Activated T-cell treated with anti-CD3 and anti-CD28 coated beads for 1 hour (primary cell): ENCODE measurements at places on chromosomes 6 and 20.

GRCh38 chr6:30884521-30885480 is 482 bp downstream of the DDR1 start:
- DNase-seq, result no peak

GRCh38 chr6:161271343-161272030 is 2.4 kb downstream of the AGPAT4 start:
- DNase-seq, result no peak

- DNase-seq, result no peak
Measured at GRCh38 chr6:69795469-69796072, 1.2 kb downstream of the LMBRD1 start.

DNA sequence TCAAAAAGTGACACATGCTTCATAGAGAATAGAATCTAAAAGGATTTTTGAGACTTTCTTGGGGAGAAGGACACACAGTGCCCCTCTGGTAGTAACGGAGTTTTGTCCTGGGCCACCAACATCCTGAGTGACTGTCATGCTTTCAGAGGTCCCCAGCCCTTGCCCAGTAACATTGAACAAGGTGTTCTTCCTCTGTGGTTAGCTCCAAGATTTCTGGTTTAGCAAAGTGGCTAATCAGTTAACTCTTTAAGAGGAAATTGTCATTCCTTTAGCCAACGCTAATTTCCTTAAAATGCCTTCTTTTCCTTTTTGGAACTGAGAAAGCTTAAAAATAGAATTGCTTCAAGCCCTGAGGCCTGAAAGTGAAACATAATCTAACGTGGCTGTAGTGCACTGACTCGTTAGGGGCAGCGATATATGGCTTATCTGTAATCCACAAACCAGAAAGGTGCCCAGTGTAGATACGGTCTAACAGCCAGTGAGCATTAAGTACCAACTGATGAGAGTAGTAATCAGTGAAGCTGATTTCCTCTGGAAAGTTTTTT is 7.8 kb downstream of the E2F3 start:
- no peak for DNase-seq

GRCh38 chr20:4838526-4838925 is 116.8 kb downstream of the PRND start:
- no peak for DNase-seq

DNA sequence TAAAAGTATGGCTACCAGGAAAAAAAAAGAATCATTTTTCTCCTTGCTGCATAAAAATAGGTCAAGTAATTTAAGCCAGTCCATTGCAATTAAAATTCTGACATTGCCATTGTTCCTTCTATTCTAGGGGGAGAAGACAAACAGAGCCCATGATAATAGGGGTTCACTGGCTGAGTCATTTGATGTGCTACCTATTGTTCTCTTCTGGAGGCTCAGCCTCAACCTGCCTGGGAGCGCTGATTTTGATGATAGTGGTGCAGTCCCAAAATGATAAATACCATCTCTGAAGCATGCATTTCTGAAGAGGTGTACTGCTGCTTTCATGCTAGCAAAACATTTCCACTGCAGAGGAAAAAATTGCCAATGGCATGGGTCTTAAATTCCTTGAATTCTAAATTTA is 5.8 kb downstream of the CITED2 start:
- no peak for DNase-seq

- DNase-seq, result peak; percentile 46
Measured at GRCh38 chr20:51372176-51372803, 170.2 kb downstream of the NFATC2 start.

DNA sequence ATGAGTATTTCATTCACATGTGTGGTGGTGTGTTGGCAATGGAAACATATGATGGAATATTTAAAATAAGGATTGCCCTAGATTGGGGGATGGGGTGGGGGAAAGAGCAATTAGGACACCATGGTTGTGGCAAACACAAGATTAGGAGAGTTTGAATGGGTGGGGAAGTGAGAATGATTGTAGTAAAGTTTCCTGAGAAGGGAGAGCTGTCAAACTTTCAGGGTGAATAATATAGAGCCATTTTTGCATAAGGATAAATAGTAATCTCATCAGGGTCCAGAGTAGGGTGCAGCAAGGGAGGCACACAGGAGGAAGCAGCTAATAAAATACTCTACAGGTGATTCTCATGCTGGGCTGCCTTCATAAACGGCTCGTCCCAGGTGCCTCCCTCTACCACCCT is 294.9 kb upstream of the MARCKS start:
- DNase-seq, result no peak

GRCh38 chr6:89015971-89016370 is 52.6 kb upstream of the RNGTT start:
- no peak for DNase-seq

DNA sequence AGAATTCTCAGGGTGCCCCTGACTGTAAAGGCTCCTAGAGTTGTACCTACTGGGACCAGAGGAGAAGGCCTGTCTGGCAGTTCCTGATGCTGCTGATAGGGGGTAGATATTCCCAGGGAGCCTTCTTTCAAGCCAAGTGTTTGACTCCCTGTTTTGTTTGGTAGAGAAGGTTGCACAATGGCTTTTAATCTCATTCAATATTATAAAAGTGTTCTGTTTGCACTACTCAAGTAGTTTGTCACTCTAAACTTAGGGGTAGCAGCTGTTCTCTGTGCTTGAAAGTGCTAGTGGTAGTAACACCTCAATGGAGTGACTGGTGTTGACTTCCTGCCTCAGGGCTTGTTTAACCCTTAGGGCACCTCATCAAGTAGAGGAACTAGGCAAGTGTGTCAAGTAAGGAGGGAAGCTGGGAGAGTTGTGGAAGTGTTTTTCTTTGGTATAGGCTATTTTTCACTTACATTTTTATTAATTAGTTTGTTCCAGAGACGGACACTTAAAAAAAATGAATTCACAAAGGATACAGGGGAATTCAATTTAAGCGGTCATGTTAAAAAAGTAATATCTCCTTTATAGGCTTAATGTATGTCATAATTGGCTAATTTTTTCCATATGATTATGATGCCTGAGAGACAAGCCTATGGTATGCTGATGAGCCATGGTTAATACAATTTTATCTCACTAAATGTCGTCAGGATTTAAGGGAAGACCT is 38.1 kb downstream of the BICRAL start:
- no peak for DNase-seq

DNA sequence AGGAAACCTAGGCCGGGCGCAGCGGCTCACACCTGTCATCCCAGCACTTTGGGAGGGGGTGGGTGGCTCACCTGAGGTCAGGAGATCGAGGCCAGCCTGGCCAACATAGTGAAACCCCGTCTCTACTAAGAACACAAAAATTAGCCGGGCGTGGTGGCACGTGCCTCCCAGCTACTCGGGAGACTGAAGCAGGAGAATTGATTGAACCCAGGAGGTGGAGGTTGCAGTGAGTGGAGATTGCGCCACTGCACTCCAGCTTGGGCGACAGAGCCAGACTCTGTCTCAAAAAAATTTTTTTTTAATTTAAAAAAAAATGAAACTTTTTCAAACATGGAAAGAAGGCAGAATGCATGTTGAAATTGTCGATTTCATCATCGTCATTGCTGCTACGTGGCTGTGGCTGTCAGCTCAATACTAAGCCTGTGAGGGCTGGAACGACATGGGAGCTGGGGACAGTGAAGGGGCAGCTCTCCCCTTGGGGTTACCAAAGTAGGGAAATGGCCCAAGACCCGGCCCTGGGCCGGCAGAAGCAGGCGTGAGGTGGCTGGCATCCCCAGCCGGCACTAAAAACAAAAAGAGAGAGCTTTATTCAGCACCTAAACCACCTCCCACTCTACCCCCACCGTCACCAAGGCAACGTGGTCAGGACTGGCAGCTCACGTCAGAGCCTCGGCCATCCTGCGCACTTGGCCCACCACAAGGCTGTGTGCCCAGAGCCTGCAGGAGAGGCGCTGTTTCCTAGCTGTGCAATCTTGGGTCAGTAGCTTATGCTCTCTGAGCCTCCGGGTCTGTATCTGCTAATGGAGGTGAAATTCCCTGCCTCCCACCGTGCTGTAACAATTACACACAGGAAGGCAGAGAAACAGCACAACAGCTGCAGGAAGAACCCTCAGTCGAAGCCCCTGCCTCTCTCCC is 30.8 kb downstream of the AGPAT4 start:
- peak; percentile 23 for DNase-seq

DNA sequence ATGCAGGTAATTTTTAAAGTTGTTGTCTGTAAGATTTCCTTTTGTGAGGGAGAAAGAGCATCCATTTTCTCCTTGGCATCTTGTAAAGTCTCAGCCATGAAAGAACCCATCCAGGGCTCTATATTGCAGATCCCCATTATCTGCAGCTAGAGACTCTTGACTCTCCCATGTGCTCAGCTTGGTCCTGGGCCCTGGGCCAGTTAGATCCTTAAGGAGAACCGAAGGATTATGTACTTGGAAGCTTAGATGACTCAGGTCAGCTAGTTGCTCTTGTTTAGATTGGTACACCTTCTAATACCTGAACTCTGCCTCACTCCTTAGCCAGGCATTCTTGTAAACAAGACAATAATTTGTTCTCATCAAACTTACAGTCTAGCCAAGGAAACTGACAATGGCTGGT is 1617.6 kb downstream of the KHDRBS2 start:
- DNase-seq, result no peak

GRCh38 chr6:22442826-22443225 is 126.5 kb upstream of the HDGFL1 start:
- no peak for DNase-seq

GRCh38 chr20:10359621-10360040 is 74.4 kb downstream of the MKKS start:
- no peak for DNase-seq

DNA sequence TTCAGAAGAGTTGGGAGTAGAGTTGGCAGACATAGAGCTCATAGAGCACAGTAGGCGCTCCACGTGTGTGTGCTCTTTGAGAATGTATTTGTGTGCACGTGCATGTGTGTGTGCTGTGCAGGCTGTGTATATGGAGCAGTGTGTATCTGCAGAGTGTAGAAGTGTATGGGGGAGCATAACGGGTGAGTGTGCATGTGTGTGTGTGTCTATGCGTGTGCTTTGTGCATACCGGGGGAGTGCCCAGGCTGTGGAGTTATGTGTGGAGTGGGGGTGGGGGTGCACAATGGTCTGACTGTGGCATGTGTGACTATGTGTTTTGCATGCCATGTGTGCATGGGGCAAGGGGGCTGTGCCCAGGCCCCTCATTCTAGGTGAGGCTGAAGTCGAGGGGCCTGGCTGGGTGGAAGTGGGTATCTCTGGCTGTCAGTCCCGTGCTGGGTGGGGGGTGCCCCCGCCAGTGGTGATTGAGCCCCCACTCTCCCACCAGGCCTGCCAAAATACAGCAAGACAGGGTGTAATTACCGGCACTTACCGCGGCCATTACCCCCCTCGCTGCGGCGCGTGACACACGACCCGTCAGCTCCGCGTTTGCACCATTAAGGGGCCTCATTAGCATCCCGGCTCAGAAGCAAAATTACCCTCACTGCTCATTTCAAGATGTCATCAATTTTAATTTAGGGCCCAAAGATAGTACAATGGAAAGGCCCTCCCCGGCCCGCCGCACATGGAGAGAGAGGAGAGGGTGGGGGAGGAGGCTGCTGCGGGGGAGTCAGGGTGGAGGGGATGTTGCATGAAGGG is 39.1 kb downstream of the MDFI start:
- no peak for DNase-seq

- no peak for DNase-seq
Measured at GRCh38 chr6:155530219-155530834, 74.7 kb upstream of the NOX3 start.

GRCh38 chr6:149513915-149514314 is 29.1 kb upstream of the ZC3H12D start:
- DNase-seq, result no peak

- DNase-seq, result no peak
Measured at GRCh38 chr20:57200882-57201695, 65.4 kb downstream of the BMP7 start.

GRCh38 chr6:39204646-39205244 is 24.5 kb downstream of the KCNK5 start:
- no peak for DNase-seq

DNA sequence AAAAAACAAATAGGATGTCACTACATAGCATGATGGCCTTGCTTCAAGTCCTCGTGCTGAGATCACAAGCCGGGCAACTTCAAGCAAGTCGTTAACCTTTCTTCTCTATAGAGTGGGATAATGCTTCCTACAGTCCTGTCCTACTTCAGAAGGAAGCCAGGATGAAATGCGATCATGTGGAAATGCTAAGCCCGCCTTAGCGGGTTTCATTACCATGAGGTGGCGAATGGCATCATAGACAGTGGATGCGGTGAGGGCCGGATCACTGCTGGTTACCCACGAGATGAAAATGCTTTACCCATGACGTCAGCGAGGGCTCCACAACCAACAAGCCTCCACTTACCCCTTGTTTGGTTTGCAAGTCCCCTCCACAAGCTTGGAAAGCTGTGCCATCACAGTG is 206.4 kb downstream of the TBXT start:
- no peak for DNase-seq

DNA sequence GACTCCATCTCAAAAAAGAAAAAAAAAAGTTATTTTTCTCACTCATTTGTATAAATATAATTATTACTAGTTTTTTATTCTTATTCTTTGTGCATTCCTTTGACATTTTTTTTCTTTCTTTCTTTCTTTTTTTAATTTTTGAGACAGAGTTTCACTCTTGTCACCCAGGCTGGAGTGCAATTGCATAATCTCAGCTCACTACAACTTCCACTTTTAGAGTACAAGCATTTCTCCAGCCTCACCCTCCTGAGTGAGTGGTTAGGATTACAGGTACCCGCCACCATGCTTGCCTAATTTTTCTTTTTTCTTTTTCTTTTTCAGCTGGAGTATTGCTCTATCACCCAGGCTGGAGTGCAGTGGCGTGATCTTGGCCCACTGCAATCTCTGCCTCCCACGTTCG is 51.4 kb upstream of the JARID2 start:
- no peak for DNase-seq

GRCh38 chr6:72623808-72624207 is 1.9 kb downstream of the KCNQ5 start:
- DNase-seq, result no peak

- no peak for DNase-seq
Measured at GRCh38 chr6:119210596-119210995, 132.1 kb upstream of the FAM184A start.

- DNase-seq, result peak; percentile 29
Measured at GRCh38 chr6:134175532-134176263, 123.3 kb upstream of the SLC2A12 start.

GRCh38 chr6:113578691-113579090 is 278.5 kb upstream of the MARCKS start:
- no peak for DNase-seq

GRCh38 chr6:148502083-148502772 is 159.6 kb downstream of the SASH1 start:
- DNase-seq, result no peak

DNA sequence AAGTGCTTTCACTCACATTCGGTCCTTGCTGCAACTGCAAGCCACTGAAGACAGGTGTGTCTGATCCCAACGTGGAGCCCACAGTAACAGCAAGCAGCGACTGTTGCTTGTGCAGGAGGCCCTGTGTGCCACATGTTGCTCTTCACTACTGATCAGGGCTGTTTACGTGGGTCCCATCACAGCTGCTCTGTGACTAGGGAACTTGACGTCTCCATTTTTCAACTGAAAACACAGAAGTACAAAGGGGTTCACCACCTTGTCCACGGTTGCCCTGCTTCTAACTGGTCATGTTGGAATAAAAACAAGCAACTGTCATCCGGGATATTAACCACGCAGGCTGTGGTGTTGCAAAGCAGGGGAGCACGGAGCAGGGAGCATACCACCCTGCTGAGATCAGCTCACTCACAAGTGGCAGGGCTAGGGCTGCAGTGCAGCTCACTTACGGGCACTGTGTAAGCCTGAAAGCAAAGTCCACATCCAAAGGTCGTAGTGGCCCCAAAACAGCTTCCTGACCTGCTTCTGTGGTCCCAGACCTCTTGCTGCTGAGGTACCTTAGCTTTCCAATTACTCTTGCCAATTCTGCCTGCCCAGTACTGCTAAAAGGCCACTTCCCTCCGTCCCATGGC is 105.8 kb upstream of the DUSP22 start:
- DNase-seq, result no peak

- DNase-seq, result no peak
Measured at GRCh38 chr6:37368961-37369320, 15.2 kb downstream of the RNF8 start.
